Small intestine (tissue), 16 donors: ENCODE measurements at places on chromosomes 7 and 10. TPM values are rescaled to one million over a fixed set of nuclear protein-coding genes. Genes with fewer than 3 reads are reported as not detected.

DNA sequence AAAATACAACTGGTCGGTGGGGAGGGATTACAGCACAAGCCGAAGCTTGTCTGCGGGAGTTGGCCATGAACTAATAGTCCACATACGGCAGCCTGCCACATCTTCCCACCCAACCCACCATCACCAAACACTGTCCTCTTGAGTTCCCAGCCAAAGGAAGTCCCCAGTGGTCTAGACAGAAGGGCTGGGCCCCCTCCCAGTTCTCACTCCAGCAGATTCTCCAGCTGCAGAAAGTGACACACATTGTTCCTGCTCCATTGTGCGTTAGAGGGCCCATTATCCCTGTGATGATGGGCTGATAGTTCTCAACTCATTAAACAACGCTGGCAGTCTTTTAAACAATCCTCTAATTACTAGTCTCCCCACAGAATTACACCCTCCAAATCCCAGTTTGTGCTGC, 148.0 kb downstream of the FGFR2 start:
- DNase-seq, result no peak

- no peak for DNase-seq
Measured at GRCh38 chr10:56096226-56096517, 264.9 kb downstream of the ZWINT start.

DNA sequence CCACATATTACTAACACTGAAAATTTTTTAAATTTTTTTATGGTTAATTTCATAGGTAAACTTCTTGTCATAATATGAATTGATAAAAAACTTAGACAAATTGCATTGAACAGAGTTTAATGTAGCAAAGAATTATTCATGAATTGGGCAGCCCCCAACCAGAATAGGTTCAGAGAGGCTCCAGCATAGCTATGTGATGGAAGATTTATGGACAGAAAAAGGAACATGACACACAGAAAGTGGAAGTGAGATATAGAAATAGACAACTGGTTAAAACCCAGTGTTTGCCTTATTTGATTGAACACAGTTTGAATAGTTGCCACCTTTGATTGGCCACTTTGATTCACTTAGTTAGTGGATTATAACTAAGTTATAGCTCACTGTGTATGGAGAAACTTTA, 87.2 kb downstream of the AHR start:
- DNase-seq, result no peak

- DNase-seq, result no peak
Measured at GRCh38 chr10:48760983-48761382, 76.3 kb downstream of the WDFY4 start.

- no peak for DNase-seq
Measured at GRCh38 chr10:86182150-86182549, 184.4 kb downstream of the GRID1 start.

GRCh38 chr7:17516771-17517170, 218.3 kb downstream of the AHR start:
- no peak for DNase-seq

DNA sequence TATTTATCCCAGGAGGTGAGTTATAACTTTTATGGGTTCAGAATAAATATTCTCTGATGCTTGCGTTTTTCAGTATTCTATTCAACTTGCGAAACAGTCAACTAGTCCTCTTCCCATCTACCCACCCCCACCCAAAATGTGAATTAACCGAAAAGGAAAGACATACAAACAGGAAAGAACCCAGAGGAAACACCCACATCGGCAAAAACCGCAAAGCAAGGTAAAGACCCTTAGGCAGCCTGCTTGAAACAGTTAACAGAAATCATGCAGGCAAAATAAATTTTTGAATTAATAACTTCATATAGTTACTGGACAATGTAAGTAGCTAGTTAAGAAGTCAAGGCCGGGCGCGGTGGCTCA, 5.4 kb downstream of the ZC3HAV1 start:
- no peak for DNase-seq

- no peak for DNase-seq
Measured at GRCh38 chr7:133401225-133401624, 148.3 kb downstream of the EXOC4 start.

DNA sequence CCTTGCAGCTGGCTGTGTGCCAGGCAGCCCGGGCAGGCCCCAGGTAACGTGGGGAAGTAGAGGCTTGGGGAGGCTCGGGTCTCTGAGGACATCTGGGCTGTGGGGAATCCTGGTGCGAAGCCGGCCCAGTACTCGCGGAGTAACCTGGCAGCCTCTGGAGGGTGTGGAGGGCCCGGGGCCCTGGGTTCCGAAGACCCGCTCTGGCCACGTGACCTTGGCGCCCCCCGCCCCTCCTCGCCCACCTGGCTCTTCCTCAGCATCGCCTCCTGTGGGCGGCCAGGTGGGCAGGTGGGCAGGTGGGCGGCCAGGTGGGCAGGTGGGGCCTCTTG, 143.1 kb downstream of the WDR37 start:
- no peak for DNase-seq

- DNase-seq, result no peak
Measured at GRCh38 chr7:151275813-151276577, 27.5 kb upstream of the SMARCD3 start.

GRCh38 chr10:78295242-78295641, 261.6 kb downstream of the RPS24 start:
- DNase-seq, result no peak

- peak; percentile 45 for DNase-seq
Measured at GRCh38 chr7:88111140-88111743, 108.6 kb downstream of the SRI start.

- no peak for DNase-seq
Measured at GRCh38 chr7:156927571-156928405, 21.7 kb upstream of the NOM1 start.

DNA sequence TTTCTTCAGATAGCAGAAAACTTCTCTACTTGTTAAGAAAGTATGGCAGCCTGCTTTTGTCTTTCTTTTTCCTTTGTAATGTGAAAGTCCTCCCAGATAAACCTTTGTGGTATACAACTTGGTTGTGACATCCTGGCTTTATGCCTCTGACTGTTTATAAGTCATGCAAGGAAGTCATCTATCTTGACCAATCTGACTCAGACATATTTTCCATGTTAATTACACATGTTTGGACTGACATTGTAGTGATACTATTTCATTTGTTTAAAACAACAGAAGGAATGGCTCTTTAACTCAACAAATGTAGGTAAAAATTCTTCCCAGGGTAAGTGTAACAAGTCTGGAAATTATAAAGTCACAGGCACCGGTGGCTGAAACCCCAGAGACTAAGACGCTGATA, 341.6 kb upstream of the MEOX2 start:
- no peak for DNase-seq

GRCh38 chr10:97302088-97302791, 9.8 kb upstream of the ARHGAP19 start:
- DNase-seq, result no peak

DNA sequence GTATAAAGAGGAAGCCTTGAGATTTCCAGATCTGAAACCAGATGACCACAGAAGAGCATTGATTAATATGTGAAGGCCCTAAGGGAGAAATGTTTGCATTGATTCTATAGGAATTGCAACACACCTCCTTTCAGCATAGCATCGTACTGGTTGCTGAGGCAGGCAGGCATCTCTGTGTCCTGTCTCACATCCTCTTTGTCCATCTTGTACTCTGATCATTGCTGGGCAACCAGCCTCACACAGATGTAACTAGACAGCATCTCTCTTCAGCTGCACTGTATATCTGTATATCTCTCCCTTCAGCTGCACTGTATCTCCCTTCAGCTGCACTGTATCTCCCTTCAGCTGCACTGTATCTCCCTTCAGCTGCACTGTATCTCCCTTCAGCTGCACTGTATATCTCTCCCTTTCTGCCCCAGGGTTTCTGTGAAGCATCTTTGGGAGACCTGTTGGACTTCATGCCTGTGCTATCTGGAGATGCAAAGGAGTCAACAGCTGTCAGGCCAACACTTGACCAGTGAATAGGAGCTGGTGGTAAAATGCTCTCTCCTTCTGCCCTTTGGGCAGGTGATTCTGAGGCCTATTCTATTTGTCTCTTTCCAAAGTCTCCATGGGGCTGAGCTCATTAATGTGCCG, 40.3 kb downstream of the TMEM178B start:
- DNase-seq, result no peak

DNA sequence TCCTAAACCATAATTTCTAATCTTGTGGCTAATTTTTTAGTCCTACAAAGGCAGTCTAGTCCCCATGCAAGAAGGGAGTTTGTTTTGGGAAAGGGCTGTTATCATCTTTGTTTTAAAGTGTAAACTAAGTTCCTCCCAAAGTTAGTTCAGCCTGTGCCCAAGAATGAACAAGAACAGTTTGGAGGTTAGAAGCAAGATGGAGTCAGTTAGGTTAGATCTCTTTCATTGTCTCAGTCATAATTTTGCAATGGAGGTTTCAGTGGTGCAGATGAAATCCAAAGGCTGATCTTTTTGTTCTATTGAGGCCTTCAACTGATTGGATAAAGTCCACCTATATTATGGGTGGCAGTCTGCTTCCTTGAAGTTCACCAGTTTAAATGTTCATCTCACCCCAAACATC, 68.1 kb downstream of the LRGUK start:
- no peak for DNase-seq

- no peak for DNase-seq
Measured at GRCh38 chr10:72039377-72039776, 49.0 kb downstream of the SPOCK2 start.

GRCh38 chr7:155762655-155763054, 49.6 kb downstream of the SHH start:
- DNase-seq, result no peak

GRCh38 chr10:91319336-91319735, 90.8 kb upstream of the HECTD2 start:
- DNase-seq, result no peak

DNA sequence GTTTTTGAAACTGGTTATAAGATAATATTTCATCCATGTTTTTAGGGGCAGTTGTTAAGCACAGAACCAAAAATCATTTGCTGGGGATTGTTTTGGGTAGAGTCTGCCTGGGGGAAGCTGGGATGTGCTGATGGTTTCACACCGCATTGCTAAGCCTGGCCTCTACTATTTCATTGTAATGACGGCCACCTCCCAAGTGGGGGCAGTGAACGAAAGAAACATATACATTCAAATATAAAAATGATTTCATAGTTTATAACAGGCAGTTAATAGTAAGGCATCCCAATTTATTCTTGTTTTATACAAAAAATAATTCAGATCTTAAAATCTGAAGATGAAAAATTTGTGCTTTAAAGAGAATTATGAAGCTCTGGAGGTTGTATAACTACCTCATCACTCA, 750.8 kb downstream of the REEP3 start:
- no peak for DNase-seq

DNA sequence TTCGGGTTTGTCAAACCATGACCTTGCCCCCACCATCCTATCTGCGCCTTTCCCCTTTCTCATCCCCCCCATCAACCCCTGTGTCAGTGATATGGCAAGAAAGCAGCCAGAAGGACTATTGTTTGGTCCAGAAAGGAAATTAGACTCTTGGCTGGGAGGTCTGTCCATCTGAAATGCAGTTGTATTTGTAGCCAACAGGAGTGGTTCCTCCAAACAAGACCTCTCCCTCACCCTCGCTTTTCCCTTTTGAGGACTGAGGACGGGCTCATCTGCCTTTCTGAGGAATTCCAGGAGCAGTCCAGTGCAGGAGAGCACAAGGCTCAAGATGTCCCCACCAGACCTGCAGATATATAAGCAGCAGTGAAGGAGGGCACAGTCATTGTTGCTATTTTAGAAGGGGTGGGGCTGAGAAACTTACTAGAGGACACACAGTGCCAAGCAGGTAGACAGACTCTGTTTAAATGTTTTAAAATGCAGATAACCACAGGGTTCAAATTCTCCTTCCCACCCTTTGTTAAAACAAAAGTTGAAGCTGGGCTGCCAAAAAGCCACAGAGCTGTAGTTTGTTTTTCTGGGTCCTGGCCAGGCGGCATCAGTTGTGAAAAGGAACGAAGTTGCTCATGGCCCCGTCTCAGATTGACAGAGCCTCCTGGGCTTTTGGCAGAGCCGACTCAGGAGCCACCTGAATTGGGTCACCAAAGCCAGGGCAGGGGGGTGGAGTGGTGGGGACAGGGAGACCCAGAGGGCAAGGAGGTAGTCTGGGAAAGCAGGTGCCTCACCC, 37.3 kb downstream of the CYP17A1 start:
- DNase-seq, result no peak

DNA sequence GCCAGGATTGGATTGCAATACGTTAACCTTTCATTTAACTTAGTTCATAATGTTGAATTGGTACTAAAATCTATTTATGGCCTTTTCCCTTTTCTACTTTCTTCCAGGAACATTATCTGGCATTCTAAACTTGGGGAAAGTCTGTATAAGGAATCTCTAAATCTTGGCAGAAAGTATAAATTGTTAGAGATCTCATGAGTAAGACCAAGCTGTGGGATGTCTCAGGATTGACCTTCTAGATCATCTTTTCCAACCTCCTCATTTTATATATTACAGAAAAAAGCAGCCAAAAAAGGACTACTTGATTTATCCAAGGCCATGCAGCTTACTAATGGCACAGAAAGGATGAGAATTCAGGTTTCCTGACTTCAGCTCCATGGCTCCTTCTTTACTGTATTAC, 598.3 kb downstream of the INHBA start:
- DNase-seq, result no peak

DNA sequence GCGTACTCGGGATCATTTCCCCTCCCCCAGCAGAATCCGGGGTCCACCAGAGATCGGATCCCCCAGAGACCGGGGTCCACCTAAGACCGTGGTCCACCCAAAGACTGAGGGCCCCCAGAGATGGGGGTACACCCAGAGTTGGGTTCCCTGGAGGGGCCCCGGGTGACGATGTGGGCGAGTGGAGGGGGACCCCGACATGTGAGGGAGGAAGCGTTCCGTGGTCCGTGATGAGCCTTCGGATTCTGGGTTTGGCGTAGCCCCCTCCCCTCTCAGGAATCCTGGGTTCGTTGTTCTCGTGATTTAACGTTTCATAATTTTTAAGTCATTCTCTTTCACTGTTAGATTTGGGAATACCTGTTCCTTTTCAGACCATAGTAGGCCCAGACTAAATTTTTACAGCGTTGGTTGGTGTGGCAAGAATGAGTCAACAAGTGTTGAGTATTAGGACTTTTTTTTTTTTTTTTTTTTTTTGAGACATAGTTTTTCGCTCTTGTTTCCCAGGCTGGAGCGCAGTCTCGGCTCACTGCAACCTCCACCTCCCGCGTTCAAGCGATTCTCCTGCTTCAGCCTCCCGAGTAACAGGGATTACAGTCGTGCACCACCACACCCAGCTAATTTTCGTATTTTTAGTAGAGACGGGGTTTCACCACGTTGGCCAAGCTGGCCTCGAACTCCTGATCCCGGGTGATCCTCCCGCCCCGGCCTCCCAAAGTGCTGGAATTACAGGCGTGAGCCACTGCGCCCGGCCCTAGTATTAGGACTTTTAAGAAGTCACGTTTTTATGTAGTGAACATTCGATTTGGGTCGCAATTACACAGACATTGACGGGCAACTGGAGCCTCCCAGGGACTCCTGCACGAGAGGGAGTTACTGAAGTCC, 672 bp downstream of the GTPBP4 start:
- DNase-seq, result no peak

GRCh38 chr7:96657347-96658021, 52.2 kb downstream of the SEM1 start:
- no peak for DNase-seq

HOXA11 gene
- not detected for polyA plus RNA-seq

NUTM2E gene
- not detected for polyA plus RNA-seq

IDI2 gene
- polyA plus RNA-seq, result 0.03 TPM

TMEM270 gene
- polyA plus RNA-seq, result not detected

GPC2 gene
- 0.94 TPM for polyA plus RNA-seq

UMAD1 gene
- 20.0 TPM for polyA plus RNA-seq

GIMAP7 gene
- 31.1 TPM for polyA plus RNA-seq

MMD2 gene
- not detected for polyA plus RNA-seq

NRCAM gene
- polyA plus RNA-seq, result 2.3 TPM

NXPH1 gene
- not detected for polyA plus RNA-seq

TMEM209 gene
- polyA plus RNA-seq, result 15.5 TPM

CRTAC1 gene
- polyA plus RNA-seq, result not detected

HTRA1 gene
- 7.3 TPM for polyA plus RNA-seq

INTS15 gene
- 16.5 TPM for polyA plus RNA-seq

OGDHL gene
- 9.6 TPM for polyA plus RNA-seq

RHOBTB1 gene
- 30.0 TPM for polyA plus RNA-seq
